Activated CD4-positive, alpha-beta memory T cell treated with anti-CD3 and anti-CD28 coated beads for 36 hours (primary cell): ENCODE measurements at places on chromosomes 3 and 15. TPM values are rescaled to one million over a fixed set of nuclear protein-coding genes. Genes with fewer than 3 reads are reported as not detected.

DNA sequence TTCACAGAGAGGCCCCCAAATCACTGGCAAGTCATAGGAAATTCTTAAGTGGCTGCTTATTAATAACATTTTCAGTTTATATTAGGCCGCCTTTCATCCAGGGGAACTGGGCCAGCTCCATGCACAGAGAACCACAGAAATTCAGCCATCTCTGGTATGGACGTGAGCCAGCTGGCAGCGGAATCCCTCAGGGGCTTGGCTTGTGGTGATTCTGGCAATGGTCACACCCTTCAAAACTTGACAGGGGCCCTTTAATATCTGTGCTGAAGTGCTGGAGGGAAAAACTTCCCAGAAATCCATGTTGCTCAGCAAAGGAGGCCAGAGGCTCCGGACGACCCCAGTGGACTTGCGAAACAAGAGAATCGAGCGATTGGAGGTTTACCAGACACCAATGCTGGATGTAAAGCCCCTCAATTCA, 11.3 kb downstream of the PRICKLE2 start:
- DNase-seq = no peak

GRCh38 chr15:74046275-74046674, 36.1 kb downstream of the GOLGA6A start:
- DNase-seq = no peak

DNA sequence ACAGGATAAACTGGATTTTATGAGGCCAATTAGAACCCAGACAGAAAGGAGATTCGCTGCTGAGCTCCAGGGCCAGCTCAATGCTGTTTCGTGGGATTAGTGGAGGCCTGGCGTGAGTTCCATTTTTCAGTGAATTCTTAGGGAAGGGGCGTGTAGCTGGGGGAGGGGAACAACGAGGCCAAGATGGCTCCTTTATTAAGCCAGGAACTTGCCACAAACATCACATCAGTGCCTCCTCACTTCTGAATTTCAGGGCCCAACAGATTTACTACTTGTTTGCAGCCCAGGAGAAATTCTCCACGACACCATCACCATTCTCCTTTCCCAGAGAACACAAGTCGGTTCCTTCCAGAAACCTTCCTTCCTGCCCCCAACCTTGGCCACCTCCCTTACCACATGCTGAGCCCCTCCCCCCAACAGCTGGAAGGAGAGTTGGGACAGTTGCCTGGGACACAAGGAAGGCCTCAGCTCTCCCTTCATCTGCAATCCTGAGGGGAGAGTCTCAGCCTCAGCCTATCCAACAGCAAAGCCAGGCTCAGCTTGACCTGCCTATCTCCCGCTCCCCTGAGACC, 5.8 kb downstream of the IGDCC4 start:
- DNase-seq = no peak

- no peak for DNase-seq
Observed at GRCh38 chr15:64071931-64072765, 21.5 kb downstream of the CIAO2A start.

GRCh38 chr3:124174476-124174875, 182.6 kb upstream of the ROPN1 start:
- no peak for DNase-seq

GRCh38 chr15:85030301-85030929, 48.8 kb downstream of the PDE8A start:
- DNase-seq = peak; percentile 34

- no peak for DNase-seq
Observed at GRCh38 chr15:68427963-68428362, 4.0 kb downstream of the ITGA11 start.

DNA sequence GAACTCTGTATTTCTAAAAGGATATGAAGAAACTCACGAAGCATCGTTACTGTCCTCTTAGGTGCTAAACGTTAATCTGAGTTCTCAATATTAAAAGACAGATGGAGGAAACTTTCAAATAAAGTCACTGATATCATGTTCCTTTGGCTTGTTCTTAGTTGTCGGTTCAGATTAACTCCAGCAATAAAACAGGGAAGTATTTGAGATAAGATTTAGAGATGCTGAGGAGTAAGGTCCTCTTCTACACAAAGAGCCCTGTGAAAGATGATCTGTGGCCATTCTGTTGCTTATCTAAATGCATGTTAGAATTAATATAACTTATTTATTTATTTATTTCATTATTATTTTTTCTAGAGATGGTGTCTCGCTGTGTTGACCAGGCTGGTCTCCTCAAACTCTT, 19.2 kb downstream of the AKAP13 start:
- no peak for DNase-seq

- no peak for DNase-seq
Observed at GRCh38 chr3:61857297-61857696, 295.9 kb downstream of the PTPRG start.

- peak; percentile 87 for DNase-seq
Observed at GRCh38 chr3:45226206-45226915, at the start of gene TMEM158. TMEM158 (minus strand) TSS chr3:45226287; CDS start chr3:45226027, 260 bp downstream.

GRCh38 chr3:182046166-182046764, 334.5 kb downstream of the SOX2 start:
- no peak for DNase-seq

GRCh38 chr15:86333819-86334218, 254.1 kb downstream of the AGBL1 start:
- no peak for DNase-seq

DNA sequence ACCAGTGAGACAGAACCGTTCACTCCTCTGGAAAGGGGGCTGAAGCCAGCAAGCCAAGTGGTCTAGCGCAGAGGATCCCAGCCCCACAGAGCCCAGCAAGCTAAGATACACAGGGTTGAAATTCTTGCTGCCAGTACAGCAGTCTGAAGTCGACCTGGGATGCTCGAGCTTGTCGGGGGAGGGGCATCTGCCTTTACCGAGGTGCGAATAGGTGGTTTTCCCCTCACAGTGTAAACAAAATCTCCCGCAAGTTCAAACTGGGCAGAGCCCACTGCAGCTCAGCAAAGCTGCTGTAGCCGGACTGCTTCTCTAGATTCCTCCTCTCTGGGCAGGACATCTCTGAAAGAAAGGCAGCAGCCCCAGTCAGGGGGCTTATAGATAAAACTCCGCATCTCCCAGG, 11.4 kb downstream of the CEP97 start:
- no peak for DNase-seq

GRCh38 chr3:143811602-143812001, 36.7 kb downstream of the SLC9A9 start:
- DNase-seq = no peak

DNA sequence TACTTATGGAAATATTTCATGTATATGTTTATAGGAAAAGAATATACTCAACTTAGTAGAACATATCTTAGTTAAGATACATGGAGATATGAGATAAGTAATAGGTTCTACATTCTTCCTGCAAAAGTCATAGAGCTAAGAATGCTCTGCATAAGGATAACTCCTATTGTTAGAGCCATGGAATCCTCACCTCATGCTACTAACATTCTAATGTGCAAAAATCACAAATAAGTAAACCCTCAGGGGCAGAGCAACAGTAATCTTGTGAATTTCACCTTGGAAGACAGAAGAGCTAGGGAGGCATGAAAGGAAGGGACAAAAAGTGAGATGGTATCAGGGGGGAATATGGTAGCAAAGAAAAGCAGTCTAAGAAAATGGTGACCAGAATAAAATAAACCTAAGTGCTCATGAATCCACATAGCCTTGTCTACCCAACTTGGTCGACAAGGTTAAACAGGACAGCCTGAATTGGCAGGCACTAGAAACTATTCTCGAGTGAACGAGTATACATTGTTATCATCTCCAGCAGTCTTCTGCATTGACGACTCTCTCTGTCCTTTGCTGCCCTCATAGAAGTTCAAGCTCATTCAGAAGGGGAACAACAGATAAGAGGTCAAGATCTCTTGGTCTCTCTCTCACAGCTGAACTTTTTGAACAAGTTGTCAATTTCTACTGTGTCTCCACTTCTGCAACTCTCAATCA, 52.8 kb downstream of the XRN1 start:
- no peak for DNase-seq

Gene C3orf70
- total RNA-seq = not detected

Gene CCK
- total RNA-seq = not detected

Gene LHFPL4
- not detected for total RNA-seq

Gene ASB14
- total RNA-seq = not detected

Gene CYP8B1
- total RNA-seq = not detected

Gene RTP1
- total RNA-seq = not detected

Gene TMCC1
- 20.6 TPM for total RNA-seq

Gene CNTN4
- total RNA-seq = not detected

Gene SLC9A9
- 1.3 TPM for total RNA-seq

Gene COLQ
- 1.5 TPM for total RNA-seq

Gene ZMYND10
- total RNA-seq = 1.00 TPM
